AG04449 (cell line): ENCODE measurements at places on chromosomes 6 and 20.

- no peak for DNase-seq
Observed at GRCh38 chr20:41462372-41463161, 95.9 kb upstream of the EMILIN3 start.

DNA sequence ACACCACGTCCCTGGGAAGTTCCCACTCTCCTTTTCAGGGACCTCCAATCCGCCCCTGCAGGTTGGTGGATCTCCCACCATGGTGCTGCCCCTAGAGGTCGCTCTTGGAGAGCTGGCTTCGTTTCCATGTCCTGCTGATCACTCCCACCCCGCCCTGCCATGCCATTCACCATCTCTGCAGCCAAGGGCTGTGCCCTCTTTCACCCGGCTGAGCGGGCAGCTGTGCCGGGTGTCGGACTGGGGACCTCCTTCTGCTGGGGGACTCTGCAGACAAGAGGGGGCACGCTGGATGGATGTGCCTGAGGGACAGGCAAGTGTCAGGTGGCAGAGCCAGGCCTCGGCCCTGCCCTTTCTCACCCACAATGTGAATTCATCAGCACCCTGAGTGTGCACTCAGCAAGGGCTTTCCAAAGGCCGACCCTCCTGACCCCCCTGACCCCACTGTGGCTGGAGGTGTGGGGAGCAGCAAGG is 347.0 kb downstream of the CDH4 start:
- no peak for DNase-seq

DNA sequence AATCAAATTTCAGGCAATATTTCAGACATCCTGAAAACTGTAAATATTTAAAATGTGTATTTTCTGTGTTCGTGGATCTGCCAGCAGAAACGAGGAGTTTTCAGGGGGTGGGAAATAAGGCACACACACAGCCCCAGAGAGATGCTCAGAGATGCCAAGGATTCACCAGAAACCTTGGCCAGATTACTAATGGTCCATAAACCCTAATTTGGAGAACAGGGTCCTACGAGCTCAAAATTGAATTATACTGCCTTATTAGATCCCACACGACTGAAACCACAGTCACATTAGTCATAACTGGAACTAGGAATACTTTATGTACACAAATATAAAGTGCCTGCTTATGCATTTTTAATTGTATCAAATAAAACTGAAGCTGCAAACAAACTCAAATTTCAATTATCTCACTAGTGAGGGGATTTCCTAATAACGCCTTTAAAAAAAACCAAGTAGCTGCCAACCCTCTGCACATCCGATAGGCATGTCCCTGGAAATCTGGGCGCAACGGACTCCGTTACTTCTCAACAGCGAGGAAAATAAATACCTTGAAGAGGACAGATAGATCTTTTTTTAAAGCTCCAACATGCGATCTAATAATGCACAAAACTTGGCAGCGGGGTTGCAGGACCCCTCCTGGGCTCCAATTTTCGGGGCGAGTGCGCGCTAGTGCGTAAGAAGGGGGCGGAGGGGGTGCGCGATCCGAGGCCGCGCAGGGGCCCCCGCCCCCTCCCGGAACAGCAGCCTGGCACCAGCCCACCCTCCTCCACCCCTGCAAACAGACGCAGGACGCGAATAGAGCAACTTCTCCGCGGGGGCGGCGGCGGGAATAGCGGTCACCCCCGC is 897 bp downstream of the CHD6 start:
- DNase-seq = no peak

DNA sequence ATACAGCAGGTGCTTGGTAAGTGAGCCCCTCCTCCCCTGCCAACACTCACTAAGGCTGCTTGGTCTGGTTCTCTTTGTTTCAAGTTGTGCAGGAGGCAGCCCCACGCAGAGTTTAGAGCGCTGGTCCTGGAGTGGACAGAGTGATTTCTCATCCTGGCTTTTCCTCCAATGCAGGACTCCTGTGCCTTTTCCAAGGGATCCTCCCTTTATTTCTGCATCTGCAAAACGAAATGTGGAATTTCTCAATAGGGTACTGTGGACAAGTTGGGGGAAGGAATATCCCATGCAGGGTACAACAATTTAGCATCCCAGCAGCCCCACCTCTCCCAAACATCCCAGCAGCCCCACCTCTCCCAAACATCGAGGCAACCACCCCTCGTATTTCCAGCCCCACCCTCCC is 30.6 kb upstream of the CCDC167 start:
- DNase-seq = no peak

DNA sequence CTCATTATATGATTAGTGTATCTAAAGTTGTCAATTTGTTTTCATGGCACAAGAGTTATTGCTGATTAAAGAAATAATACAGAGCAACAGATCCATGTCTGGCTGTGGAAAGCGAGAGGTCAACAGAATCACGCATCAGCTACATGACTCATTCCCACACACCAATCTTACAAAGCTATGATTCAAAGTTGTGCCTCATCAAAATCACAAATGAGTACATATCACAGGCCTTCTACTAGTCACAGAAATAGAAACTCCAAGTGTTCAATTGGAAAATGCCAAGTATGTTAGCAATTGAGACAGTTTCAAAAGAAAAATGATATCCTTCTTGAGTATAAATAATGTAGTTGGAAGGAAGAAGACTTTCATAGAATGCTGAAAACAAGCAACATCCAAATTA is 57.8 kb upstream of the NKAIN2 start:
- DNase-seq = no peak

DNA sequence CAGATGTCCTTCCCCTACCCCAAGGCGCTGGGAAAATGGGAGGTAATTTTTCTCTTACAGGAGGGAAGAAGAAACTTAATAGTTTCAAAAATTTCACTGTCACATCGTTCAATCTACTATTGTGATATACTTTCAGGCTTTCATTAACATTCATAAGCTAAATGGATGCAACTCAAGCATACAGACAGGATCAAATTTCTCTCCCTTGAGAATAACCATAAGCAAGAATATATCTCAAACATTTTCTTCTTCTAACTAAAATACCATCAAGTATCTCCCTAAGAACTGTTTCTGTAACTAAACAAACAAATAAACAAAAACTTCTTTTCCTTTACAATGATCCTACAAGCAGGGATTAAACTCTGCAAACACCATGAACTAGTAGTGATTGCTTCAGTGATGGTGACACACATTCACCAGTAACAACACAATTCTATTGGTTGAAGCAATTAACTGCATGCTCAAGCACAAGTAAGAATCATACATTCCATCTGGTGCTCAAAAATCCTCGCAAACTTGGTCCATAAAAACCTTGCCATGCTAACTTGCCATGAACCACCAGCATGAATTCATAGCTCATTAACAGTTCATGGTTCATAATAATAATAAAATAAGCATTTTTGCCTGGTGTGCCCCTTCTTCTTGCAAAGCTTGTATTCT is 183.8 kb downstream of the PTPRK start:
- DNase-seq = no peak

DNA sequence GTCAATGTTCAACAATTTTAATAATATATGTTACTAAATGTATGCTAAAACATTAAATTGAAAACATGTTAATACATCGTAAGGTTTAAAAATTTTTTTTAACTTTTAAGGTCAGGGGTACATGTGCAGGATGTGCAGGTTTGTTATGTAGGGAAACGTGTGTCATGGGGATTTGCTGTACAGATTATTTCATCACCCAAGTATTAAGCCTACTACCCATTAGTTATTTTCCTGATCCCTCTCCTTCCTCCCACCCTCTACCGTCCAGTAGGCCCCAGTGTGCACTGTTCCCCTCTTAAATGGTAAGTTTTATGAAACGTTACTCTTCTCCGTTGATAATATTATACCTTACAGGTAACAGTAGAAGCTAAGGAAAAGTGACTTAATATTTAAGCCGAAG is 15.8 kb downstream of the PDE7B start:
- DNase-seq = no peak

- no peak for DNase-seq
Observed at GRCh38 chr6:10302566-10303235, 112.2 kb downstream of the TFAP2A start.

- DNase-seq = no peak
Observed at GRCh38 chr6:52808660-52809059, 5.0 kb upstream of the GSTA1 start.

DNA sequence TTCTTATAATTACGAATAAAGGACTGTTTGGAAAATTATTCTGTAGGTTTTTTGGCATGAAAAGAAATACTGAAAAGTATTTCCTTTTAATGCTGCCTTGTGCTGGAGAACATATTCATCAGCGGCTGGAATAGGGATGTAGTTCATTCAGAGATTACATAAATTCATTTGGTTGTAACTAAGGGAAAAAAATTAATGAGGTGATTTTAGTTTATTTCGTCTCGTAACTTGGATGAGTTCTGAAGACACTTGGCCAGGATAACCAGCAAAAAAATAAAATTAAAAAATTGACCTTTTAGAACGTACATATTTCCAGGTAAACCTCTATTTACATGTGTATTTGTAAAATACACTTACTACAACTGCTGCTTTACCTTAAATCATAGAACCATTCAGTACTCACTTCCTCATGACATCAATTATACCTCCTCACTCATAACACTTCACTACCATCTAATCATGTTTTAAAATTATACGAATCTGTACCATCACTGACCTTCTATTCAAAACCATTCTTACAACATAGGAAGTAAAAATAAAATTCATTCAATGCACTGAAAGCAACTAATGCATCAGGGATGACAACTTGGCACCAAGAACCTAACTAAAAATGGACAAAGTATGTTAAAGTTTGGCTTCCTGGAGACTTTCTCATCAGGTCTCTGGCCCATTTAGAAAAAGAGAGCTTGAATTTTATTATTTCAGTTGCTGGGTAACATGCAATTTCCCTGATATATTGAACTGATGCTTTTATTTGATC is 17.2 kb downstream of the KLHL31 start:
- no peak for DNase-seq

GRCh38 chr20:10733122-10733521 is 59.3 kb upstream of the JAG1 start:
- no peak for DNase-seq

- DNase-seq = no peak
Observed at GRCh38 chr6:69802995-69803394, 6.2 kb upstream of the LMBRD1 start.

GRCh38 chr20:9482180-9482579 is 32.2 kb upstream of the LAMP5 start:
- DNase-seq = no peak

GRCh38 chr20:57322476-57322875 is 7.1 kb upstream of the SPO11 start:
- DNase-seq = no peak

- DNase-seq = no peak
Observed at GRCh38 chr20:11067359-11067758, 393.6 kb upstream of the JAG1 start.

GRCh38 chr6:24403501-24403824 is 727 bp downstream of the MRS2 start:
- DNase-seq = no peak

- no peak for DNase-seq
Observed at GRCh38 chr6:85641522-85641896, 1.2 kb downstream of the SYNCRIP start.

DNA sequence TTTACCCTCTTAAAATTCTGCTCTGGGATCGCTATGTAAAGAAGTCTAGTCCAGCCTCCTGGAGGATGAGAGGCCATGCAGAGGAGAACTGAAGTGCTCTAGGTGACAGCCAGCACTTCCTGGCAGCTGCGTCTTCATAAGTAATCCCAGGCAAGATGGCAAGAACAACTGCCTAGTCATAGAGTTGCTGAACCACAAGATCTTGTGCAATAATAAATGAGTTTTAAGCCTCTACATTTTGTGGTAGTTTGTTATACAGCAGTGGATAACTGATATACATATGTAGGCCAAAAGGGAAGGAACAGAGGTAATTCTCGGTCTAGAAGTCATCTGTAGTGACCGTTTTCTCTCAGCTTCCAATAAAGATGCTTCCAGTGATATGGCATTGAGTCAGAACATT is 103.8 kb upstream of the FLRT3 start:
- no peak for DNase-seq

- DNase-seq = no peak
Observed at GRCh38 chr6:72916298-72916697, 294.4 kb downstream of the KCNQ5 start.

- DNase-seq = no peak
Observed at GRCh38 chr6:76701610-76702009, 629.1 kb upstream of the IMPG1 start.

DNA sequence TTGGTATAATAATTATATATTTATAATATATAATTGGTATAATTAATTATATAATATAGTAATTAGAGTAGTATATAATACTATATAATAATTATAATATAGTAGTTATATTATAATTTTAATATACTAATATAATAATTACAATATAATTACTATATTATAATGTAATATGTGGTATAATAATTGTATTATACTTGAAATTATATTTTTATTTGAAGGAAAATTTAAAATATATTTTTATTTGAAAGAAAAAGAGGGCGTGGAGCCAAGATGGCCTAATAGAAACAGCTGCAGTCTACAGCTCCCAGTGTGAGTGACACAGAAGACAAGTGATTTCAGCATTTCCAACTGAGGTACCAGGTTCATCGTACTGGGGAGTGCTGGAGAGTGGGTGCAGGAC is 365.9 kb downstream of the MMUT start:
- DNase-seq = no peak

DNA sequence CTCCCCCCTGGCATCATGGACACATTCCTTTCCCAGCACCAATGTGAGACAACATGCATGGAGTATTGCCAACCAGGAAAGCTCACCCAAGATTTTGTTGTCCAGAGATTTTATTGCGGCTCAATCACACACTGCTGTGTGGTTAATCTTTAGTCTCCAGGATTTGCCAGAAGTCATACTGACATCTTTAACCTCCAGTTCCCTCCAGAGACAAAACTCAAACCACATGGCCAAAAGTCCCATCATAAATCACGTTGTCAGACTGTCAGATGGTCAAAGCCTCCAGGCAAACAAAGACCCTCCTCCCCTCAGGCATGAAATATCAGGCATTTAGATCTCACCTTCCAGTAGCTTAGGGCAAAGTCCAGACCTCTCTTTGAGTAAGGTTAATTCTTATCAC is 97.3 kb upstream of the OPRM1 start:
- no peak for DNase-seq
